ENCODE measurements at places on chromosomes 4 and X.

DNA sequence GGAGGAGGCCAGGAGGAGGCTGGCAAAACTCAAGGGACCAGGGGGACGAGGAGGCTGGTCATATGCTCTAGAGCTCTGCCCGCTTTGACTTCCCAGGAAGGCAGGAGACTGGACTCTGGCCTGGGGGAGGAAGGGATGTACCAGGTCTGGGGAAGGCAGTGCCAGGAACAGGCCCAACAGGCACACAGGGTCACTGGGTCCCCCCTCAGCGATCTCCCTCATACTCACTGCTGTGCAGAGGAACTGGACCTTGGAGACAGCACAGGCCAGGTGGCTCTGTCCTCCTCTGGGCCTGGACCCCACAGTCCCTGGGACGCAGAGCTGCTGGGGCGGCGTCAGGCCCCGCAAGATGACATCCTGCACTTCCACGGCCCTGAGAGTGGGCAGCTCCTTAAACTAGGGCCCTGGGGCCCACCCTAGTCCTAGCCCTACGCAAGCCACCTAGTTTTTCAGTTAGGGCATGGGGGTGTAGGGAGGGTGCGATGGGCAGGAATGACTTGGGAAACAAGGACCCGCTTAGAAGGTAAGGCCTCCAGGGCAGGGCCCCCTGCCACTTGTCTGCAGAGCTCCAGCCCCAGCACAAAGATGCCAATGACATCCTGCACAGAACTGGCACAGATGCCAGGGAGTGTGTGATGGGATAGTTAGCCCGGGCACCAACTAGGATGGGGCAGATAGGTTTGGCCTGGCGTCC, 59.5 kb downstream of the HTRA3 start:
- no peak for DNase-seq

DNA sequence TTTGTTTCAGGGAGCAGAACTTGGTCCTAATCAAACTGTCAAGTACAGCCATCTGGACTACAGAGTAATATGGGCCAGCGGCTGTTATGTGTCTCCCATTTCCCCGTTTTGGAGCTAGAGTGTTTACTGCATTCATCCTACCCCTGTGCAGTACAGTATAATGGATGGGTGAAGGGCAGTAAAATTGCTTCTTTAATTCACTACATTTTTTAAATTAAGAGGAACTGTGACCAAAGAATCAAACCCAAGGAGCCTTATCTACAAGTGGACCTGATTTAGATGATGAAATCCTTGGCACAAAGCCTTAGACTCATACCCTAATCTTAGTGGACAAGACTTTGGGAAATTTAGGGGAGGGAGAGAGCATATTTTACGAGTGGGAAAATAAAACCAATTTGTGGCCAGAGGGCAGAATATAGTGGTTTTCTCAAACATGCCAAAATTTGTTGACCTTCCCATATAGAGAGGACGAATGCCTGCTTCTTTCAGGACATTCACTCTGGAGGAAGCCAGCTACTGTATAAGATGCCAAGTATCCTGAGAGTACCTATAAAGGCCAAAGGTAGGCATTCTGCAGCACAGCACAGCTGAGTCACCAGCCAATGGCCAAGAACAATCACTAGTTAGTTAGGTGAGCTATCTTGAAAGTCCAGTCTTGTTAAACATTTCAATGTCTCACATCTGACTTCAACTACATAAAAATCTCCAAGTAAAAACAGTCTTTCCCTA, 253.8 kb upstream of the KCNIP4 start:
- DNase-seq: no peak

- no peak for DNase-seq
These were observed 53.9 kb upstream of the GALNTL6 start for GRCh38 chr4:171759274-171759673.

DNA sequence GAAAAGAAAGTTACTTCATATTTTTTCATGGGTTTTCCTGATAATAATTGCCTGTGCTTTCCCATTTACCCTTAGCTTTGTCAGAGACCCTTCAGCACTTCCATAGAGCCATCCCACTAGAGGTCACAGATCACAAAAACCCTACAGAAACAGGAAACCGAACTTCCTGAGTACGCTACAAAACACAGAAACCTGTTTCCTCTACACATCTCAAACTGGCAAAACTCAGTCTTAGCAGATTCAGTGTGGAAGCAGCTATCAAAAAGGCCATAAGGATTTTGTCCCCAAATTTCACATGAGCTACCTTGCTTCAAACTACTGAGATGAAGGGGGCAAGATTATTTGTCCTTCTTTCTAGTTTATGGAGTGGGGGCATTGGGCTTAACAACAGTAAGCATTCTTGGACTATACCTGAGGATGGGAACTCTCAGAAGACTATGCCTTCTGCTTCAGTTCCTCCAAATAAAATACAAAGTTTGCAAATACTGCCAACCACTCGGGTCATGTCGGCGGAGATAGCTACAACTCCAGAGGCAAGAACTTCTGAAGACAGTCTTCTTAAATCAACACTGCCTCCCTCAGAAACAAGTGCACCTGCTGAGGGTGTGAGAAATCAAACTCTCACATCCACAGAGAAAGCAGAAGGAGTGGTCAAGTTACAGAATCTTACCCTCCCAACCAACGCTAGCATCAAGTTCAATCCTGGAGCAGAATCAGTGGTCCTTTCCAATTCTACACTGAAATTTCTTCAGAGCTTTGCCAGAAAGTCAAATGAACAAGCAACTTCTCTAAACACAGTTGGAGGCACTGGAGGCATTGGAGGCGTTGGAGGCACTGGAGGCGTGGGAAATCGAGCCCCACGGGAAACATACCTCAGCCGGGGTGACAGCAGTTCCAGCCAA, at the start of gene MMRN1:
Gene MMRN1, plus strand, starts transcription at position 206 of the 902 bp plus-strand sequence. Its CDS starts 118 bp downstream, at position 324.
- DNase-seq: no peak

GRCh38 chr4:13721894-13722293, 94.4 kb upstream of the BOD1L1 start:
- no peak for DNase-seq

DNA sequence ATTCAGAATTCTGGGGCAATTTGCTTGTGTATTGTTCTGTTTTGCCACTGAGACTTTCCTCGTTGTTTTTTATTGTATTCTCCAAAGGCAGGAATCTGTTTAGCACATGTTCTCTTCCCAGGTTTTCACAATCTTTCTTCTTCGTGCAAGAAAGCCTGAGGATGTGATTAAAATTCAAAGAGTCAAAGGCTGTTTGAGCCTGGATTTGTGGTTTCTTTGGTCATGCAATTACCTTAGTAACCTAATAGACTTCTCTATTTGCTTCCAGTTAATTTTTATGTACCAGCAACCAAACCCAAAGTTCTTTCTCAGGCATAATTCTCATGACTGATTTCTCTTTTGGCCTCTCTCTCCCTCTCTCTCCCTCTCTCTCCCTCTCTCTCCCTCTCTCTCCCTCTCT, 1420.1 kb upstream of the TENM3 start:
- DNase-seq: no peak

GRCh38 chr4:111475666-111476065, 669.6 kb upstream of the FAM241A start:
- no peak for DNase-seq

- no peak for DNase-seq
These were observed 21.8 kb downstream of the SHOX start for GRCh38 chrX:652341-652741.

GRCh38 chrX:8627796-8628195, 104.1 kb downstream of the ANOS1 start:
- DNase-seq: no peak

DNA sequence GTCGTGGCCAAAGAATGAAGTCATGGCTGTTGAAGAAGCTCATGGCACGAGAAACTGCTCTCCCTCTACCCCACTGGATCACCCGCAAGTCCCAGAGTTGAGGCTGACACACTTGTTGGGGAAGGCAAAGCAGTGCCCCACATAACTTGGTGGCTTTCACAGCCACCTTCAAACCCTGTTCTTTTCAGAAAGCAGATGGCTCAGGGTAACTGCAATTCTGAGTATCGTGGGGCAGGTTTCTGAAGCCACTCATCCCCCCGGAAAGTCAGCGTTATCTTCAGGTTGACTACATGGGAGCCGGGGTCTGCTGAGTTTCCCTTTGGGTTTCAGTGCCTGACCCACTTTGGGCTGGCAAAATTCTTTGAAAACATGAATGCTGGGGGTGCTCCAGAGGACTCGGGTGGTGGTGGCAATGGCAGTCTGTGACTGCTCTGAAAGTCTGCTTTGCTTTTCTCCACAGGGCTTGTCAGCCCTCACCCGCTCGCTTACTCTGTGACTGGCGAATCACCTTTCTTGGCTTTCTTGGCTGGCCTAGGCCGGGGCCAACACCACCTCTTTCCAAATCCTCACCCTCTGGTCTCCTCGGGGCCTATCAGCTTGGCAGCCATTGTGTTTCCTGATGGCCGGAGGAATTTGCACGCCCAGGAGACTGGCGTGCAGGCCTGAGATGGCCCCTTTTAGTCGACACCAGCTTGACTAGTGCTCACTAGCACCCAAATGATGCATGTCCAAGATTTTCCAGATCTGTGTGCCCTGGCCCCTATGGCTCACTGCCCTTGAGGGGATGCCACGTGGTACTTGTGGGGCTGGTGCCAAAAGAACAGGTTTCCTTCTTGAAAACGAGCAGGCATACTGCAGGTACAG, 7.3 kb downstream of the PPP1R3F start:
- peak; percentile 63 for DNase-seq

DNA sequence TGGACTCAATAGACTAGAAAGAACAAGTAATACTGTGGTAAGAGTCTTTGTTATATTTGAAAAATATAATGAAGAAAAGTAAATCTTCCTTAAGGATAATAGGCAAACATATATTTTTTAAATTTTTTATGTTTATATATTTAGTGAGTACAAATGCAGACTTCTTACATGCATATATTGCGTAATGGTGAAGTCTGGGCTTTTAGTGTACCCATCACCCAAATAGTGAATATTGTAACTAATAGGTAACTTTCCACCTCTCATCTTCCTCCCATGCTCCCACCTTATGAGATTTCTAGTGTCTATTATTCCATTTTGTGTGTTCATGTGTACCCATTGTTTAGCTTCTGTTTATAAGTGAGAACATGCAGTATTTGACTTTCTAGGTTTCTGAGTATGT, 711.2 kb upstream of the NDST4 start:
- DNase-seq: no peak

DNA sequence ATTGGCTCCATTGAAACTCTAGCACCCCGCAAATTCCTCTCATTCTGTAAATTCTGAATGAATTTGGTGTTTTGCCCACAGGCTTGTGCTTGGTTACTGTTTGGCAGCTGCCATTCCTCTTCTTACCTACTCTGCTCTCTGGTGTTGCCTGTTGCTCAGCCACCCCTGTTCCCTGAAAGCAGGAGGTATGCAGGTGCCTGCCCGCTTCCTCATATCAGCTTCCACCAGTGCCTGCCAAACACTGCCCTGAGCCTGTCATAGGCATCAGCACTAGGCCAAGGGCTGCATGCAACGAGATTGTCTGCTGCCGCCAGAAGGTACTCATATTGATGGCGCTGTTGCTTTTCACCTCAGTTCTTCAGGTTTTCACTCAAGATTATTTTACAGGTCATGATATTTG, 978.1 kb downstream of the C4orf33 start:
- no peak for DNase-seq

GRCh38 chrX:130857207-130857606, 45.8 kb downstream of the ENOX2 start:
- no peak for DNase-seq

DNA sequence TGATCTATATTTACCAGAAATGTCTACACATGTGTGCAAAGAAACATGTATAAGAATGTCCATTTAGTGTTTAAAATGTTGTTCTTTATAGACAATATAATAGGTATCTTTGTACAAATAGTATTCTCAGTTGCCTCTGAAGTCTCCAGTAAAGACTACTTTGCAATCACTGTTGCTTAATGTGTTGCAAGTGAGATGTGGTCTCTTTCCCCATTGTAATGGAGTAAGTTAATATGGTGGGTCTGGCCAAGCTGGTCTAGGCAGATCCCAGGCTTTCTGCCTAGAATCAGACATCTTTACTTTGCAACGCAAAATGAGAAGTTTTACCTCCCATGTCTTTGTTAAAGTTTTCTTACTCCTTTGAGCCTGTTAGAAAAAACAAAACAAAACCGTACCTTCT, 144.8 kb downstream of the GABRA3 start:
- no peak for DNase-seq

GRCh38 chr4:89586864-89587263, 250.1 kb downstream of the SNCA start:
- DNase-seq: no peak

DNA sequence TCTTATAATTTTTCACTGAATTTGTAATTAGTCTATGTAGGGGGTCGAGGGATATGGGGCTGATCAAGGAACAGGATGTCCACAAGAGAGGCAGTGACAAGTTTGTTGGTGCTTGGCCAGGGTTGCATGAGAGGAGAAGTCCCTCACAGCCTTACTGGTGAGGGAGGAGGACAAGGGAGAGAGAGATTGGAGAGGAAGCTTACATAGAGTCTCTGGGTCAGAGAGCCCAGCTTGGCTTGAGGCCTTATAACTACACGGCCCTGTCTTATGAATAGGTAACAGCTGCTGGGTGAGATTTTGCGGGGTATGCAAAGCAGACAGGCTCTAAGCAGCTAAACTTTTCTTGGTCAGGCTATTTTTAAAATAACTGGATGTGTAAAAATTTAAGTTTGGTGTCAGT, 37.9 kb upstream of the OTUD4 start:
- no peak for DNase-seq

GRCh38 chr4:170398218-170398617, 308.5 kb upstream of the AADAT start:
- DNase-seq: no peak

DNA sequence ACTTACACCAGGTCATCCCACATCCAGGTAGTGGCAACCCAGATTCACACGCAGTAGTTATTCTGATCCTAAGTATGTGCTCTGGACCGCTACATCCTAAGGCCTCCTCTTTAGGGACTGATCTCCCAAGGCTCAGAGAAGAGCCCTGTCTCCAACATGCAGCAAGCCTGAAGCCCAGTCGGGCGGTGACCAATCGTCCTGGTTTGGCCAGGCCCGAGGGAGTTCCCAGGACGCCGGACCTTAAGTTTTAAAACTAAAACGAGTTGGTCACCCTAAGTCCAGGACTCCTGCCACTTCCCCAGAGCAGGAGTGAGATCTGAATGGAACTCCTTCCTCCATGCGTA, 385 bp downstream of the LYAR start:
- DNase-seq: peak; percentile 11

- peak; percentile 60 for DNase-seq
These were observed 41.1 kb upstream of the WDR1 start for GRCh38 chr4:10157478-10158332.

GRCh38 chr4:81472281-81473182, 825 bp upstream of the RASGEF1B start:
- peak; percentile 67 for DNase-seq

- no peak for DNase-seq
These were observed 12.3 kb downstream of the CCDC160 start for GRCh38 chrX:134249241-134249640.

DNA sequence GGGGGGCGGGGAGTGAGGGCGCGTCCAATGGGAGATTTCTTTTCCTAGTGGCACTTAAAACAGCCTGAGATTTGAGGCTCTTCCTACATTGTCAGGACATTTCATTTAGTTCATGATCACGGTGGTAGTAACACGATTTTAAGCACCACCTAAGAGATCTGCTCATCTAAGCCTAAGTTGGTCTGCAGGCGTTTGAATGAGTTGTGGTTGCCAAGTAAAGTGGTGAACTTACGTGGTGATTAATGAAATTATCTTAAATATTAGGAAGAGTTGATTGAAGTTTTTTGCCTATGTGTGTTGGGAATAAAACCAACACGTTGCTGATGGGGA, 1.1 kb downstream of the HTT start:
- DNase-seq: no peak

Data from activated CD8-positive, alpha-beta T cell treated with anti-CD3 and anti-CD28 coated beads for 36 hours (primary cell).